ENCODE measurements at places on chromosomes 12 and 14.

DNA sequence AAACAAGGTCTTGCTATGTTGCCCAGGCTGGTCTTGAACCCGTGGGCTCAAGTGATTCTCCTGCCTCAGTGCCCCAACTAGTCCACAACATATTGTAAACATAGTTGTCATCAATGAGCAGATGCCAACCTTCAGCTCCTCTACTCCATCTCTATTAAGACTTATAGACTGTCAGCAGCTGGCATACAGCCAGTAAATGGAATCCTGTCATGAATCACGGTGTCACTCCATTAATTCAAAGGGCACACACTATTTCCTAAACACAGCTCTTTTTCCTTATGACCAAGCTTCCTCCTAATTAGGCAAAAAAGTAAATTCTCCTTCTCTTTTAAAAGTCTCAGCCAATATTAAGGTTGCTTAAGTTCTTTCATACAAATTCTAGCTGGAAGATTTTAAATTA, 111.2 kb downstream of the ITPR2 start:
- DNase-seq: no peak

GRCh38 chr12:123748661-123749060, 13.4 kb upstream of the DNAH10 start:
- no peak for DNase-seq

DNA sequence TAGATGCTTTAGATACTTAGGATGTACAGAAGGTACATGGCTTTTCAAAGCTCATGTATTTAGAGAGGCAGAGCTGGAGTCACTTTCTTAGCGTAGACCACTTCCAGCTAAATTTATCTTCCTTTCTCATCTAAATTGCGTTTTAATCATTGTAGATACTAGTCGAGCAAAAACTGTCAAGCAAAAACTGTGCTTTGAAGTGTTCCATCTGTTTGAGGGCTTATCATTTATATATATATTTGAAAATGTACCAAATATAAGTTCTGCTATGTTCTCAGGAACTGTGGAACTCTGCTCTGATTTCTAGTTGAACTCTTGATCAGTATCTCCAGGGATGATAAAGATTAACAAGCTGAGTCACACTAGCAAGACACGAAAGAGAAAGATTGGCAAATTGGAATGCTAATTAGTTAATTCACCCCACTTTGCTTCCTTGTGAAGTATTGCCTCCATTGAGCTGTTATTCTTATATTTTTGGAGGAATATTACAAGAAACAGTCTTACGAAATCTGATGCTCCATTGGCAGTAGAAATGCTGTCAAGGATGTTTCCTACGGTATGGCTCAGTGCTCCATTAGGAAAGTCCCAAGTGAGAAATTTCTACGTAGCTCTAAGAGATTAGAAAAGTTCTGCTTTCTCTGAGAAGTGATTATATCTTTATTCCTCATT, 310.7 kb downstream of the AEBP2 start:
- DNase-seq: no peak

- DNase-seq: no peak
These were observed 111.9 kb upstream of the CPM start for GRCh38 chr12:69044887-69045286.

GRCh38 chr12:47777741-47778558, 4.9 kb downstream of the SLC48A1 start:
- DNase-seq: no peak

- no peak for DNase-seq
These were observed 335.4 kb downstream of the LRIG3 start for GRCh38 chr12:58584880-58585279.

DNA sequence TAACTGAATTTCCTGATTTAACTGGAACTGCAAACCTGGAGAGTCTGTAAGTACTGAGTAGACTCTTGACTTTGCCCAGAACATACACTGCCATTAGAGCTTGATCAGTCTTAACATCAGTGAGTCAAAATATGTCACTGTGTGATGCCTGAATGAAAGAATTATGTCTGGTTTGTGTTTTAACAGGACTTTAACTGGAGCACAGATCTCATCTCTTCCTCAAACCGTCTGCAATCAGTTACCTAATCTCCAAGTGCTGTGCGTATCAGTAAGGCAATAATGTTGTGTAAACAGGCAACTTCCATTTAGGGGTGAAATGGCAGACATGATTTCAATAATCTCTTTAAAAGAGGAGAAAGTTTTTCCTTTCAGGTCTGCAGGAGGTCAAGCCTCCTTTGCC, 97.0 kb downstream of the ZFC3H1 start:
- DNase-seq: no peak
